ENCODE measurements at places on chromosomes 16 and 17.

GRCh38 chr16:28496844-28497243 lies 2.4 kb downstream of the APOBR start:
- no peak for DNase-seq

DNA sequence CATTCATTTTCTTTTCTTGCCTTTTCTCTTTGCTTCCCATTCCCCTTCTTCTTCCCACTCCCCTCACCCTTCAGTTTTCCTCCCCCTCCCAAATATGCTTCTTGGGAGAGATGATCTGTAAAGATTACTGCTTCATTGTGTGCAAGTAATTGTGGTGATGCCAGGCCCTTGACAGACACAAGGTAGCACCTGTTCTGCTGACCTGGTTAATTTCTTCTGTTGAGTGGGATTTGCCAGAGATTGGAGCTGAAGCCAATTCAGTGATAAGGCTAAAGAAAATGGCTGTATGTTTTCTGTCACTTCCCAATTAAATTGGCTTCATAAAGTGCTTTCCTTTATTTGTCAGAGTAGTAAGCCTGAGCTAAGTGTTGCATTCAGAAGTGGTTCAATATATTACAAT lies 44.5 kb downstream of the AATF start:
- no peak for DNase-seq

DNA sequence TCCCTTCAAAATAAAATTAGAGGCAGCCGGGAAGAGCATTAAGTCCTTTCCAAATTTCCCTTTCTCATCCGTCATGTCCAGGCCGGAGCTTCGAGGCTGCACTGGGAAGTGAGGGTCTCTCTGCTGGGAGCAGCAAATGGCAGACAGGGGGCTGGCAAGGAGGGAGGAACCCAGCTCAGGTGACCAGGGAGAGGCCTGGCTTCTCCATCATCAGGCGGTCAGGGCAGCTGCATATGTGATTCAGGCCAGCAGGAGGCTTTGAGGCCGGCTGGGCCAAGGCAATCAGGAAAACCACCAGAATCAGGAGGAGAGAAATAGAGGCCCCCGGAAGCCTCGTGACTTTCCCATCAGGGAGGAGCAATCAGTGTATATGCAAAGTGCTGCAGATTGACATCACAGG lies 85.0 kb upstream of the RPL38 start:
- no peak for DNase-seq

GRCh38 chr16:65916995-65917394 lies 449.5 kb upstream of the CDH5 start:
- no peak for DNase-seq

- DNase-seq, result no peak
Observed at GRCh38 chr16:66375451-66375850, 9.0 kb downstream of the CDH5 start.

GRCh38 chr16:6977291-6977690 lies 355.4 kb upstream of the RBFOX1 start:
- no peak for DNase-seq

- DNase-seq, result no peak
Observed at GRCh38 chr16:69319826-69320739, 8.9 kb downstream of the VPS4A start.

DNA sequence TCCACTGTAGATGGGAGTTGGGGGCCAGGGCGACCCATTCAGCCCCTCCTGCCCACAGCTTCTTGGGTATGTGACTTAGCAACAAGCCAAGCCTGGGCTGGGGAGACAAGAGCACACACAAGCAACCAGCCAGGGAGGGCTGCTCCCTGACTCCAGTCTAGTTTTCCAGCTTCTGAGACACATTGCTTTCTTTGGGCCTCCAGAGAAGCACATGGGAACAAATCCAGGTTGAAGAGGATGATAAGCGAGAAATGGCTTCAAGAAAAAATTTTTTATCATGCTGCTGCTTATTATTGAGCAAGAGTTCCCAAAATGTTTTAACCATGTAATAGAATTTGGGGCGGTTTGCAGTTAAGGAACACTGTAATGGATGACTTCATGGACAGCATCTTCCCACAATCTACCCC lies 173.7 kb downstream of the SOX9 start:
- no peak for DNase-seq

- DNase-seq, result no peak
Observed at GRCh38 chr16:17804857-17805256, 334.1 kb upstream of the XYLT1 start.

DNA sequence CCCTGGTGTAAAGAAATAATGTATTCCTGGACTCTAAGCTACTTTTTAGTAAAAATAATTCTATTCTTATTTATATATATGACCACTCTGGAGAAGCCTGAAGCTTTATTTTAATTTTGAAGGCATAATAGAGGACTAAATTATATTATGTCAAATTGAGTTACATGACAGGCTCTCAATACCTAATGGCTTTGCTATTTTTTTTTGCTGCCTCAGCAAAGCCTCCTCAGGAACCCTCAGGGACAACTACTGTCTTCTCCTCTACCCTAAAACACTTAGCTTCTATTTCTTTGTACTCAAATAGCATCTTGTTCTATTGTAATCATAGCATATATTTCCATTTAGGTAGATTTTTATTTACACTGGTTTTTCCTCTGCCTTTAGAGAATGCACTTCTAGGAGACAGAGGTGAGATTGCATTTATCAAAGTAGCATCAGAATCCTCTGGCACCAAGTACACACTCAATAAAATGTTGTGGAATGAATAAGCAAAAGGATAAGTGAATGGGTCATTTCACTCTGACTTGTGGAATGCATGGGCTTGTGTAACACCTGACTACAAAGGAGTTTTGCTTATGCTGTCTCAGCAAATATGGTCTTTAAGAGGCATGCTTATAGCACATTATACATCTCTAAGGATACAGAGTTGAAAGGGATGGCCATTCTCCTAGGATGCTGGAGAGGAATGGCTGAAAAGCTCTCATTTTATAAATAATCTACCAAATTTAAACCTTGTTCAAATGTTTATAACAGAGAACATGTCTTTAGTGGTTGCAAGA lies 605.2 kb downstream of the KCNJ2 start:
- DNase-seq, result no peak

- no peak for DNase-seq
Observed at GRCh38 chr17:72102366-72102765, 18.5 kb upstream of the SOX9 start.

- DNase-seq, result no peak
Observed at GRCh38 chr17:4986403-4986802, 1.1 kb downstream of the CAMTA2 start.
